ENCODE measurements at places on chromosomes 3 and 15.
A peak's percentile ranks its signal among the peaks of the same experiment; 100 is the strongest.

GRCh38 chr3:63519426-63519825, 133.0 kb upstream of the SNTN start:
- DNase-seq: no peak

GRCh38 chr3:99562138-99562537, 76.3 kb upstream of the COL8A1 start:
- DNase-seq: no peak

DNA sequence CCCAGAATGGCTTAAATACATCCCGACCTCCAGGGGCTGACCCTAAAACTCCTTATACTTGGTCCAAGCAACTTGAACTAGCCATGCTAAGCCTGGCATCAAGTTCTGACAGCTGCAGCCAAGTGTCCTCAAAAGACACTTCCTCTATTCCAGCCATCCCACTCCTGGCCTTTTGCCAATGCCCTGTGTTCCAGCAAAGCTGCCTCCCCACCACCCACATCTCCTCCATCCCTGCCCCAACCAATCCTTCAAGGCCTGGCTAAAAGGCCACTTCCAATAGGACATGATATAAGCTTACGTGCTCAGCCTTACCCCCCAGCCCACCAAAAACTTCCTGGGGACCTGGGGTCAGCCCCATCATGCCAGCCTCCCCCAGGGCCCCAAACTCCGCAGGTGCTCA, 40.9 kb downstream of the SEMA3G start:
- DNase-seq: no peak

DNA sequence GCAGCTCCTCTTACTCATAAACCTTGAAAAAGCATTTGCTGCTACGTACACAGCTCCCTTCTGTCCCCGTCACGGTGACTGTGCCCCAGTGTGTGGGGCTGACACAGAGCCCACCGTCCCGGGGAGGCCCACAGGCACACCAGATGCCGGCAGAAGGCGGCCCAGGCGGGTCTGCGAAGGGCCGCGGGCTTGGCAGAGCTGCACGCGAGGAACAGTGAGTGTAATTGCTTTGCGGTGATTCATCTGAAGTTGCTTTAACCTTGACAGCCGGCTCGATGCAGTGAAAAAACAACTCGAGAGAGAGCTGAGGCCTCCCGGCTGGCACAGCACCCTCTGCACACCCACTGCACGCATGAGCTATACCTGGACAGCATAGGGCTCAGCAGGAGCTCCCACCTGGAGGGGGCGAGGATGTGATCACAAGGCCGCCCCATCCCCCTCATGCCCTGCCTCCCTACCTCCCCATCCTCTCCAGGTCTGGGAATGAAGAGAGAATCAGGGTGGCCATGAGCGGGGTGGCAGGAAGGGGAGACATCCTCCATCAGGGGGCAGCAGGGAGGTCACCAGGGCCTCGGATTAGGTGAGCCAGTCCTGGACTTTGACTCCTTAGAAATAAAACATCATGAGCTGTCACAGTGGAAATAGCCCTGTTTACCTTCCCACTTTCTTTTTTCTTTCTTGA, 172.7 kb downstream of the MEGF11 start:
- DNase-seq: peak; percentile 56

- no peak for DNase-seq
These were observed 524.9 kb downstream of the NTRK3 start for GRCh38 chr15:87731630-87732029.

- no peak for DNase-seq
These were observed 133.8 kb downstream of the RBMS3 start for GRCh38 chr3:29414468-29415224.

- DNase-seq: no peak
These were observed 67.4 kb downstream of the RHCG start for GRCh38 chr15:89429023-89429422.

DNA sequence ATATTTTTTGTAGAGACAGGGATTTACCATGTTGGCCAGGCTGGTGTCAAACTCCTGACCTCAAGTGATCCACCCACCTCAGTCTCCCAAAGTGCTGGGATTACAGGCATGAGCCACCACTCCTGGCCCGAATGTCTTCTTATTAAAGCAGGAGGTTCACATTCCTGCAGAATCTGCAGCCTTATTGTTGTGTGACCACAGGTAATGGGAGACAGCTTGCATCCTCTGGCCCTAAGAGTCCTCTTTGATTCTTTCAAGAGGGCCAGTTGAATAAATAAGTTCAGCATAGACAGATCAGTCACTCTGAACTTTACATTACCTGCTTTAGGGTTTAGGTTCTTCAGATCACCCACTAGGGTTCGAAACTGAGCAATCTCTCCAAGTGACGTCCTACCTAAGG, 172.9 kb upstream of the TOPAZ1 start:
- no peak for DNase-seq

DNA sequence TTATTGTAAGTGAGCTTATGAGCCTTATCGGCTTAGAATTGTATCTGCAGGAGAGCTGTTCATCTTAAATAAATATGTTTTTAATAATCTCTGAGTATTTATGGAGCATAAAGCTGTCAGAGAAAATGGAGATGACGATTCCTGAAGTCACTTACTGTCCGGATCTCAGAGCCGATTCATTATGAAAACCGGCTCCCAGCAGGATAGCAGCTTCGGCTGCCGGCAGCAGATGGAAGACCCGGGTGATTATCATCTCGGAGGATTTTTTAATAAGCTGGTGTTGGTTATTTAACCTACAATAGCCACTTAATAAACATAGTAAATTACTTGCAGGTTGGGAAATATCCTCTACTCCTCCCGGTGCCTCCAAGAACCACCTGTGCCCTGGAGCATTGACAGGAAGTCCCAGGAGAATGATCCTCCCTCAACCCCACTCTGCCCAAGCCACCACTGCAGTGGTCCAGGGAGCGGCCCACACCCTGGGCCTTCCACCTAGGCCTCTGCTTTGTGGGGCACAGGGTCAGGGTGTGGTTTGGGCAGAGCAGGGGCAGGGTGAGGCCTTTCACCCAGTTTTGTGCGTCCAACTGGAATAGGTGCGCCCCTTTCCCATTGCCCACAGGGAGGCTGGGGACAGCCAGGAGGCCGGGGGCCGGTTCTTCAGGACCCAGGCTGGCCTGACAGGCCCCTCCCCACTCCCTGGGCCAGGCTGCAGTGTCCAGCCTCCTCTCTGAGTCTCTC, 42.2 kb upstream of the PRR23E start:
- DNase-seq: no peak

- no peak for DNase-seq
These were observed 48.5 kb upstream of the CHST2 start for GRCh38 chr3:143070977-143071551.

GRCh38 chr3:193095366-193095765, 145.7 kb upstream of the PLAAT1 start:
- no peak for DNase-seq

GRCh38 chr3:339351-339750, 142.8 kb downstream of the CHL1 start:
- no peak for DNase-seq

- no peak for DNase-seq
These were observed 95.9 kb downstream of the SMAD6 start for GRCh38 chr15:66797921-66798320.

DNA sequence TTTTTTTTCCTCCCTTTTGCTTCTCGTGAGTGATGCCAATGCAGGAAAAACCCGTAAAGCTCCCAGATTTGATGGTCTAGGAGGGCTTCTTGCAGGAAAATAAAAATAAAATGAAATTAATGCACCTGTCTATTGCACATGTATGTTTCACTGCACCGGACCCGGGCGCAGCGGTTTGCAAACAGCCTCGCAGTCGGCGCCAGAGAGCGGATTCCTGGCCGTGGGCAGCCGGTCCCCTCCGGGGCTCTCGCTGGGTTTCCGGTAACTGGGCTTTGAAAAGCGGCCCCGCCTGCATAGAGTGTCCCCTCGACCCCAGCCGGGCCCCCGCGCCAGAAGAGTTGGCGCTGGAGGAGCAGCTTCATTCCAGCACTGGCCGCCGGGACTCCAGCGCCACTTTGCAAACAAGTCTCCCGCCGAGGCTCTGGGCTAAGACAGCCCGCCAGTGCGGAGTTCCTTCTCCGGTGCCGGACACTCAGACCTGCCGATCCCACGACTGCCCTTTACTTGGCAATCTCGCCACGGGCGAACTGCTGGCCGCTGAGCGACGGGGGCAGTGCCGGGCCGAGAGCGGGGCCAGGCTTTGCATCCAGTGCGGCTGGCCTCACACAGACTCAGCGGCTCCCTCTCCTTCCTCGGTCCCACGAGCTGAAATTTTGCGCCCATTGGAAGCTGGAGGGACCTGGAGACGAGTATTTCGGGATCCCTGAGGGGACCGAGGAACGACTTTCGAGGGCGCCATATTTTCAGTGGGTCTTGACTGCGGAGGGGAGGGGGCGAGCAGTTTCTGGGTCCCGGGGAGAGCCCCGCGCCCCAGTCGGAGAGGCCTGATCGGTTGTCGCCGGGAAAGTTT, 225.9 kb upstream of the C2CD4B start:
- no peak for DNase-seq

- no peak for DNase-seq
These were observed 76.5 kb downstream of the ACAP2 start for GRCh38 chr3:195366200-195366925.

DNA sequence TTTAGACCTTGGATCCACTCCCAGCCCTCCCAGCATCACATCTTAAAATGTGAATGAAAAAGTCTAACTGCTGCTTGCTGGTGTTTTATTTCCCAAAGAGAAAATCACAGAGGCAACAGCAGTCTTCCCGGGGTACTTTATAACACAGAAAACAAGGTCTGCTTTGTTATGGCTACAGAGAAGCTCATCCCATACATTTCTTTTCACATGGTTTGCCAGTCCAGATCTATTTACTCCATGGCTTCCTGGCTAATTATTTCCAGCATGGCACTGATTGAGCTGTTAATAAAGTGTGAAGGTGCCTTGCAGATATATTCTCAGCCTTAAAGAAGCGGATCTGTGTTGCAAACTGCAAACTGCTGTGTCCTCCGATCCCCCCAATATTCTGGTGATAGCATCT, 466.1 kb upstream of the CFAP20DC start:
- DNase-seq: no peak
